Kidney epithelial cell (primary cell): ENCODE measurements at places on chromosomes 12 and 14.
A peak's percentile ranks its signal among the peaks of the same experiment; 100 is the strongest.

- no peak for DNase-seq
These were observed 63.4 kb downstream of the ASCL1 start for GRCh38 chr12:103020839-103021238.

GRCh38 chr12:41521872-41522379, 333.8 kb downstream of the PDZRN4 start:
- DNase-seq: peak; percentile 71

DNA sequence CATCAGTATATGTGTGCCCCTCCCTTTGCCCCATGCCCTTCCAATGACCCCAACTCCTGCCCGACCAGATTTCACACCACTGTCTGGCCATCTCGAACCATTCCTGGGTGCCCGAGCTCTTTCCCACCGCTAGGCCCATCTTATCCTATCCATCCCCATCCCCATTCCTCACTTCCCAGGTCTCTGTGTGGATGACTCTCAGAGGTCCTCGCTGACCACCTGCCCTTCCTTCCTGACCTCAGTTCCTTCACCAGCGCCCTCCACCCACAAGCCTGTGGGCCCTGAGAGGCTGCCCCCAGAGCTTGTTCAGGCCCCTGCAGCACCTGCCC, 49.1 kb downstream of the CYP46A1 start:
- no peak for DNase-seq

DNA sequence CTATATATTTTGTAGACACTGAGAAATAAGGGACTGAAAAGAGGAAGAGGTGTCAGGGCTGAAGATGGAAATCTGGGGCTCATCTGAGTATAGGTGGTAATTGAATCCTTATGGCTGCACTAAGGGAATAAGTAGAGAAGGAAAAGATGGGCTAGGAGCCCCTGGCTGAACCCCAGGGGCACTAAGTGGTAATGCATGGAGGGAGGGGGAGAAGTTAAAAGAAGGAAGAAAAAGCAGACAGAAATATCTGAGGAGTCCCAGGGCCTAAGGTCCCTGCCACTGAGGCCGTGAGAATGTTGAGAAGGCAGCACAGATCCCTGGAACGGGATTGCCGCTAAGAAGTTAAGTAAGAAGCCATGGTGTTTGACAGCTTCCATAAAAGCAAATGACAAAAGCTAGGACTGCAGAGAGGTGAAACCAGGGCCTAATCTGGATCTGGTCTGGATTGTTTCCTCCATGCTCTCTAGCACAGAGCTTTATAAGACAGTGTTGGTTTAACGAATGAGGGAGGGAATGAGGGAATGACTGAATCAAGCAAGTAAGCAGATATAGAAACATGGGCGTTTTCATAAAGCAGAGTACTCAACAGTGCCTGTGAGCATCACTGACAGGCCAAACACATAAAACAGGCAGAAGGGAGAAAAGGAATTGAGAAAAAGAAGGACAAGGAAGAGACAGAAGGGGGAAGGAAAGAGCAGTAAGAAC, 92.9 kb downstream of the HMGA2 start:
- DNase-seq: no peak

DNA sequence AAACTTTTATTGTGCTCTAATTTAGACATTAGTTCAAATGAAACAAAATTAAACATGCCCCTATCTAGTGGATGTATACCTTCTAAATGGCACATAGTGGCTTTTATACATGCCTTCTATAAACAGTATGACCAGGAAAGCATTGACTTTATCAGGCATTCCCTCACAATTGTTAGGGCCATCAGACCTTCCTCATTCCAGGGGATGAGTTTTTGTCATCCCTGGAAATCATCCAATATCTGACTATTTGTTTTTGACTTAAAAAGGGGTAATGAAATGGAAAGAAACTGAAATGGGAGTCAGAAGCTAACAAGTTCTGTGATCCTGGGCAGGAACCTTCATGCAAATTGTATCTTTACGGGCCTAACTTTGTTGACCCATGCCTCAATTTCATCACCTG, 58.0 kb downstream of the BICDL1 start:
- no peak for DNase-seq

- no peak for DNase-seq
These were observed 372 bp upstream of the DPF3 start for GRCh38 chr14:72894323-72894622.

- no peak for DNase-seq
These were observed at the start of gene HOXC13 for GRCh38 chr12:53938326-53939140. Gene HOXC13, plus strand, starts transcription at chr12:53938831. Its CDS starts 76 bp downstream, at chr12:53938907.
